ENCODE measurements at places on chromosomes 3 and 15.

DNA sequence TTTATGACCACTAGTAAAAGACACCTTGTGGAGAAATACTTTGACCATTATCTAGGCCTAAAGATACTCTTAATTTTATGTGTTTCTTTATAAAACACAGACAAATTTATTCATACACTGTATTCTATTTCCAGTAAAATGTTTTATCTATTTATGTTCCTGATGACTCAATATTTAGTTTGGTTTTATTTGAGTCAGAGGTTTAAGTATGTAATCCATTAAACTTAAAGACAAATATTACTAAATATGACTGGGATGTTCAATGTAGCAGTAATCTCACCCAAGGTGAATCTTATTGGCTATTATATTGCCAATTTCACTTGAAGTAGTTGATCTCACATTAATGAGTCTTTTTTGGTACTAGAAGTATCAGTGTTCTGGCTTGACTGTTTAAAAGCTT lies 799.7 kb downstream of the CADM2 start:
- DNase-seq, result no peak

DNA sequence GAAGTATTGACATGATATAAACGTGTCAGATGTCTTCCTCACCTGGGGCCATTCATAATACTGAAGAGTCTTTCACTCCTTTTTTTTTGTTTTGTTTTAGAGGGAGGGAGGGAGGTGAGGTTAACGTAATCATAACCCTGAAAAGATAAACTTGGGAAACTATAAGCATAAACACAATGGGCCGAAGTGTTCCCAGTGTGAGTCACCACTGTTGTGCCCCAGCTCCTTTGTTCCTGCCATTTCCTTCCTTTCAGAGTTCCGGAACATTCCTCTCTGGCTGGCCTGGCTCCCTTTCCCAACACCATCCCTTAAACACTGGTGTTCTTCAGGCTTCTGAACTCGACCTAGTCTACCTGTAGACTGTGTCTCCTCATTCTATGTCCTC lies 18.6 kb downstream of the PLD1 start:
- peak; percentile 58 for DNase-seq

DNA sequence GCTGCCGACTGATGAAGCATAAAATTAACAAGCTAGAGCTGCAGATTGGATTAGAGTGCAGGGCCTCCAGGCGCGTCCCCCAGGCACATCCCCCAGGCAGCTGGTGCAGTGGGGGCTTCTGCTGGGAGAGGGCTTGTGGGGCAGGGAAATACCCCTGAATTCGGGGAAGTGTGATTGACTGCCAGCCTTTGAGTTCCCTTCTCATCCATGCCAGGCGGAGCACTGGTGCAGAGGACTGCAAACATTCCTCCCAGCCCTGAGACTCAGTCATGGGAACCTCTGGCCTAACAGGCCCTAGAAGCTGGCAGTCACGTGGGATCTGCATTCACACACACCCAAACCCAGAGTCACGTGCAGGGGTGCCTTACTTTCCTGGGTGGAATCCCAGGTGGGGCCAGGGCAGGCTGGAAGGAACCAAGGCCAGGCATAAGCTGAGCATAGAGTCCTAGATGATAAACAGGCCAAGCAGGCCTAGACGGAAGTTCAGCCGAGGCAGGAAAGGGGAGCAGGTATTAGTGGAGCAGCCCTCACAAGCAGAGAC lies 46.2 kb upstream of the SEC22A start:
- peak; percentile 20 for DNase-seq

GRCh38 chr15:66743703-66744536 lies 41.9 kb downstream of the SMAD6 start:
- DNase-seq, result no peak

DNA sequence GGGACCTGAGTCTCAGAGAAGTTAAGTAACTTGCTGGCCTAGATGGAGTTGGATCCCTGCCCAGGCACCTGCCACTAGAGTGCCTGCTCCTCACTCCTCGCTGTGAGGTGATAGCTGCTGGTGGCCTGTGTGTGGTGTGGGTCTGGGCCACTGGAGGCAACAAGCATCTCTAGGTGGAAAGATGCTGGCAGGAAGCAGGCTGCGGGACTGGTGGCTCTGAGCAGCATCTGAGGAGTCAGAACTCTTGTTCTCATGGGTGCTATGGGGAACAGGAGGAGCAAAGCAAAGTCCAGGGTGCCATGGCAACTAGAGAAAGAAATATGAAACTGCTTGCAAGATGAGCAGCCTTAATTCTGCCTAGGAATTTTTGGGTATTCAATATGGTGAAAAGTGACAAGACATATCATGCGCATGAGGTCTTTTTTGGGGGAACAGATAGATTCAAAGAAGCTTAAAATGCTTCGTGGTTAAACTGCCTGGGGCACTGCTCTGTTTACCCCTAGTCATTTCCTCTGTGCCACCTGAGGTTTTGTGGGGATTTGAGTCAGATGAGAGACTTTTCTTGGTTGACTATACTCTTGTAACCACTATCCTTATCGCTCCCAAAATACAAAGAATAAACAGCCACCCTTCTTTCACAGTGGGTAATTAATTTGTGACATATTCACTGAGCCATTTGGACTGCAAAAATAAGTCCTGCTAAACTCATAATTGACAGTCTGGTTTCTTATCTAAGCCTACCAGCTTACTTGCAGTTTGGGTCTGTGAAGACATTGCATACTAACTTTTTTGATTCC lies 50.3 kb downstream of the MED12L start:
- no peak for DNase-seq

DNA sequence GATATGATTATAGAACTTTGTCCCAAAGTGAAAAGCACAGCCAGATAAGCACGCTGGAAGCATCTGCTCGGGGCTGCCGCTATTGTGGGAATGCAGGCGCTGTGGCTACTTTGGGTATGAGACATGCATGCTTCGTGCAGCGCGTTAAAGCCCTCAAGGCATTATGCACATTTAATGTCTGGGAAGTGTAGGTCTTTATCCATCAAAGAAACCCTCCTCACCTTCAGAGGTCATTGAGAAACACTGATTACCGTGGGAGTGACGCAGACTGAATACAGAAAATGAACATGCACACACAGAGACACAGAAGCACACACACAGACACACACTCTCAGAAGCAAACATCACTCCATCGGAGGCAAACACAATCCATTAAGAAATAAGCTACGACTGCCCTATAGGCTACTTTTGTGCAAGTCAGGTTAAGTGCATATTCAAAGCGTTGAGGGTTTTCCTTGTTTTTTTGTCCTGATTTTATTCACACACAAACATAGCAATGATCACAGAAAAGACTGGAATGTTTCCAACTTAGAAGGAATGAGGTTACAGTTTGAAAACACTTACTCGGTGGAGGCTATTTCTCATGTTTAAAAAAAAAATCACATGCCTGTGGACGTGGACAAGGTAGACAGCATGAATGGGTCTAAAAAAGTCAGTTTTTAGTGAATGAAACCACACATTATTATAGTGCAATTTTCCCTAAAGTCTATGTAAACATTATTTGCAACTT lies 68.5 kb downstream of the PLCH1 start:
- DNase-seq, result no peak

DNA sequence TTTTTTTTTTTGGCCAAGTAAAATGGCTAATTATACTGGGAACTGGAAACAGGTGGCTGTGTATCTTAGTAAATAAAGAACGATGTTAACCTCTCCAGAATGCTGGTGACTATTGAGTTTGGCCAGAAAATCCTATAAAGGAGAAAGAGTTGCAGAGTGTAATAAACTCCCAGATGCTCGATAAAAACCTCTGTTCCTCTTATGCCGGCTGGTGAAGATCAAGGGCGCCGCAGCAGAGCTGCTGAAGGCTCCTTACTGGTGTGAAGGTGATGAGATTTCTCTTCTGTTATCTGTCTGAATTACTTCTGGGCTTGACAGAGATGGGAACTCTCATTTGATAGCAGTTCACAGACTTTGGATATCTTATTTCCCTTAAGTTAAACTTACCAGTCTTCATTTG lies 104.6 kb downstream of the PTPRG start:
- no peak for DNase-seq

DNA sequence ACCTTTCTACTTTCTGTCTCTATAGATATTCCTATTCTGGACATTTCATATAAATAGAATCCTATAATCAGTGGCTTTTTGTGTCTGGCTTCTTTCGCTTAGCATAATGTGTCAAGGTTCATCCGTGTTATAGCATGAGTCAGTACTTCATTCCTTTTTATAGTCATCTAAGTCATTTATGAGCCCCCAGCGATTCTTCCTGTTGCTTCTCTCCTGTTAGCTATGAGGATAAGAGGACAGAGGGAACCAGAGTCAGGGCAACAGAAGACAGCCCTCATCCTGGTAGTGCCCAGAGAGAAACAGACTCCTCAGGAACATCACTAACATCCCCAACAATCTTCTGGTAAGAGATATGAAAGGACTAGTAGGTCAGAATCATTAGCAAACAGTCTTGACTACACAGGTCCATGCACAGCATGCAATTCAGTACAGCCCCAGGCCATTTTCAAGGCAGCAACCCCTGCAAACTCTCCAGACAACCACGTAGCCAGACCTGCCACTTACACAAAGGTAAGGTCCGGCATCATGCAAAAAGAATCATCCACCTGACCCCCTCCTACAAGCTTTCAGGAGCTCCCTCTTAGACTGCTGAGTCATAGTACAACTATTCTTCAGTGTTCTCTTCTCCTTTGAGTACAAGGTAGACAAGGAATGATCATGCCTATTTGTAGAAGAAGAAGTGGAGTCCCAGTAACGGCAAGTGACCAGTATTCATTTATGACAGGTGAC lies 91.5 kb downstream of the MYLK start:
- no peak for DNase-seq

DNA sequence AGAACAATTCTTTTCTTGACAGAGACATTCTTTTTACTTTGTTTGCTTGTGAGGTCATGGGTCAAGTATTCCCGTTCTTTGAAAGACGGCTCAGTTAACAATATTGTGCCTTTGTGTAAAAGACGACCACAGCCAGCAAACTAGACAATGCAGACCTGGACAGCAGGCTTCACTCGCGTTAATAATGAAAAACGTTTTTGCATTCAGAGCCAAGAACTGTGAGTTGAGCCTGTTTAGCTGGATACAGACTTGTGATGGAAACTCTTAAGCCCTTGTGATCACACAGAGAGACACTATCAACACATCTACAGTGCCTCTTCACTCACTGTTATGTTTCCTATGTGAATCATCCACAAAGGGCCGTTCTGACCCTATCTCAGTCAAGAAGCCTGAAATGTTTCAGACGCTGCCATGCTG lies 37.3 kb upstream of the CMTM7 start:
- no peak for DNase-seq

- DNase-seq, result no peak
Observed at GRCh38 chr15:57923750-57924149, 141.8 kb downstream of the ALDH1A2 start.

- DNase-seq, result no peak
Observed at GRCh38 chr3:152941859-152942258, 106.9 kb downstream of the P2RY1 start.

DNA sequence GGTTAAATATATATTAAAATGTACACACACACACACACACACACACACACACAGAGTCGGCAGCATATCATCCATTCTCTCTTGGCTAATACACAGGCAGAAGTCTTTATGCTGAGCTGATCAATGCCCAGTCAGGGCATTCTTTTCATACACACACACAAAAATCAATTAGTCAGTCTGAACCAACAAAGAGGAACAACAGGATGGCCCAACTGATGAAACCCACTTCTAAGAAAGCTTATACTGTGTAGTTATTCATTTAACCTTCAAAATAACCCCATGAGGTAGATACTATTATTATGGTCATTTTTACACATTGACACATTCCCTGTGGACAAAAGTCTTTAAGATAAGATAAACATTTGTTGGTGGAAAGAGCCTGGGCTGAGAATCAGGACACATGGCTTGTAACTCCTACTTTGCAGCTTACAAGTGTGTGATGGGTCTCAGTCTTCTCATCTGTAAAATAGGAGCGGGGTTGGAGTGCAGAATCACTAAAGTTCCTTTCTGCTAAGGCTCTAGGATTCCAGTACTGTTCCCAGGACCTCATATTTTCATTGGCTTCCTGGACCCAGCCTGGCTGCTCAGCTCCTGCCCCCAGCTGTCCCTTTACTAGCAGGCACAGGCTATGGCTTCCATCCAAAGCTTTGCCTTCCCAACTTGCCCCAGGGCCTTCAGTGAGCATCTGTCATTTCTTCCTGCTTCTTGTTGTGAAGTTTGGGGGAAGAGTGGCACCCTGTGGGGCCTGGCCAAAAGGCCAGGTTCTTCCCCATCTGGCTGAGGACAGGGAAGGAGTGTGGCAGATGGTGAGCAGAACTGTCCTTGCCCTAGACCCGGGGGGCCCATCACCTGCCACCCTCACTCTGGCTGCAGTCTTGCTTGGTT lies 27.2 kb upstream of the GLCE start:
- no peak for DNase-seq

GRCh38 chr3:159783780-159784742 lies 204.6 kb upstream of the IL12A start:
- peak; percentile 94 for DNase-seq

All from retinal pigment epithelial cell (primary cell).